ENCODE measurements at places on chromosomes 3 and 15.

DNA sequence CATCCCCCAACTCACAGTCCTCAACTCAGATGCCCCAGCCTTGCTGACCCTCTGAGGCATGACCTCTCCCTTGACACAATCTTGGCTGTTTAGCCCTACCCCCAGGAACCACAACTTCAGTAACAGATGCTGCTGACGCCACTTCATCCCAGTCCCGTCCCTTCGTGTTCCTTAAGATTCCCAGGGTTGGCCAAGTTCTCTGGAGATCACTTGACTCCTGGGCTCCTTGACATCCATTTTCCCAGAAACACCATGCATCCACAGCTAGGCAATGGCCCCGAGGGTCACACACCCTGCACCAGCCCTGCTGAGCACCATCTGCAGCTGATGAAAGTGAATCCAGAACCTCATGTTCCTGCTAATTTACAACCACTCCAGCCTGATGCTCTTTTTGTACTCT, 6.9 kb downstream of the RTP2 start:
- DNase-seq = no peak

GRCh38 chr3:113501597-113501996, 13.4 kb downstream of the SPICE1 start:
- DNase-seq = no peak

GRCh38 chr15:51198701-51199232, 104.1 kb upstream of the TNFAIP8L3 start:
- no peak for DNase-seq

DNA sequence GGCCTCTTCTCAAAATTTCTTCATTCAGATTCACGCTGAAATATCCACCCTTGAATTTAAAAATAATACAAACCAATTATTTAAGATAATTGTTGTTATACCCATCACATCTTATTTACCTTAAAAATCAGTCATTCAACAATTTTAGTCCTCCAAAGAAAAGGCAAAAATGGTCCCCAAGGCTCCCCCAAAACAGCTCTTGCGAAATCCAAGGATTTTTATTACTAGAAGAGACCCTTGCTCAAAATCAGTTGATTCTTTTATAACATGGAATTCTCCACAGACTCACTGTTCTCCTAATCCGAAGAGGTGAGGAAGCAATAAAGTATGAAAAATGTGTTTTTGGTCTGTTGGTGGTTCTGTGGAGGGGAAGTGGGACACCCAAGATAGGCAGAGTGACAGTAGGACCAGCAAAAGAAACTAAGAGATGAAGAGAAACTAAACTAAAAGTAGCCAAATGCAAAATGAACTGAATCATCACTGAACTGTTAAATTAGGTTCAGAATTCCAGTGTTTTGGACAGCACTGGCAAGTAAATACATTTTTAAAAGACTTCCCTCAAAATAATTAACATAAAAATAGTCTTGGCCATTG, 19.1 kb upstream of the PLCH1 start:
- DNase-seq = no peak

DNA sequence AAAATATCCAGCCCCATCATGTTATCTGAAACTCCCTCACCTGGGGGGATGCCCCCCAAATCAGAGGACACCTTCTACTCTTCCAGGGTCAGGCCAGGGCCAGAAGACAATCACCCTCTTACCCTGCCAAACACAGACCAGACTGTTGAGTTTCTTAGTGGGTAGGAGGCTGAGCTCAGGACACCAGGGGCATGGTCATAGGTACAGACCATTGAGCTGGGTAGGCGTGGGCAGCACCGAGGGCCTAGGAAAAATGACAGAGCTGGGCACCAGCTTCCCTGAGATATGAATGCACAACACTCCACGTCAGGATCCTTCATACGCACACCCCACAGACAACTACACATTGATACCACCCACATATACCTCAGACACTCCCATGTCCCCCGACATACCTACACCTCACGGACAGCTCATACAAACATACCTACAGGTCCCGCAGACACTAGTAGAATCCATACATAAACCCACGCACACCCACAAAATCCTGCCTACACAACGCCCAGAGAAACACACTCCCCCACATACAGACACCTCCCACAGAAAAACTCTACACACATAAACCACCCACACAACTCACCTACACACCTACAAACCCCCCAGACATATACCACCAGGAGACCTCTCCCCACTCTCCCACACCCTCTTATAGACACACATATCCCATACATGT, 11.8 kb downstream of the AP3B2 start:
- DNase-seq = no peak

- DNase-seq = no peak
Observed at GRCh38 chr3:160210799-160211221, 14.4 kb upstream of the C3orf80 start.

- no peak for DNase-seq
Observed at GRCh38 chr3:195893516-195893915, 14.8 kb downstream of the TNK2 start.

GRCh38 chr3:120488296-120488695, 37.5 kb upstream of the FSTL1 start:
- no peak for DNase-seq

GRCh38 chr15:39165020-39165706, 415.7 kb upstream of the THBS1 start:
- no peak for DNase-seq

DNA sequence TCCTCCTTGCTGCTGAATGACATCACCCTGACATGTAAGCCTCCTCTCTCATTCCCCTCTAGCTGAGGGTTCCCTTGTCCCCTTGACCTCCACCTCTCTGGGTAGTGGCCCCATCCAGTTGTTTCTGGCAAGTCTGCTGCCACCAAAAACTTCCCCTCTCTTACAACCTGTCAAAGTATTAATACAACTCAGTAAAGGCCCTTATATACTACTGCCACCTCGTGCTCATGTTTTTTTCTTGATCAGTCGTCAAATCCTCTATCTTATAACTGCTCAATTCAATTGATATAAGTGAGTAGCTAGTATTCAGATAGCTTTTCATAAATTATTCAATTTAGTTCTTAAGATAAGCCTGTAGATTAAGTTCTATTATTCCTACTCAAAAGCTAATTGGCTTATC, 249.6 kb downstream of the MBNL1 start:
- DNase-seq = no peak

GRCh38 chr3:99023590-99024192, 122.2 kb upstream of the DCBLD2 start:
- no peak for DNase-seq

DNA sequence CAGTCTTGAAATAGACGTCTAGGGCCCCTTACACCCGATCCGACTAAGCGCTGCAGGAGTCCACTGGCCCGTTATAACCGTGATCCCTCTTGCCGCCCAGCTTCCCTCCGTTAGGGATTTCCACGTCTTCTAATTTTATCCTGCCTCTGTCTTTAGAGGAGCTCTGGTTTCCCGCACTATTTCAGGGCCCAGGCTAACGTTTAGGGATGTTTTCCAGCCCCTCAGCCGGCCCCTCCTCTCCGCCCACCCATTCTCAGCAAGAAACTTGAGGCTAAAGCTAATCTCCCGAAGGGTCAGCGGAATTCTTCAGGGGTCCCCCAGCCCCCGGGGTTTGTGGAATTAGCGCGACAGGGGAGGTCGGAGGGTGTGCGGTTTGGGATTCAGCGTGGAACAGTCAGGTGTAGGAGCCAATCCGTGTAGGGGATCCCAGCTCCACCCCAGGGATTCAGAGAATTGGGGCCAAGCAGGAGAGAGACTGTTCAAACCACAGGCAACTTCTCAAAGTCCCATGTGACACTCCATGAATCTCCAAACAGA, 1.6 kb downstream of the PTX3 start:
- no peak for DNase-seq

DNA sequence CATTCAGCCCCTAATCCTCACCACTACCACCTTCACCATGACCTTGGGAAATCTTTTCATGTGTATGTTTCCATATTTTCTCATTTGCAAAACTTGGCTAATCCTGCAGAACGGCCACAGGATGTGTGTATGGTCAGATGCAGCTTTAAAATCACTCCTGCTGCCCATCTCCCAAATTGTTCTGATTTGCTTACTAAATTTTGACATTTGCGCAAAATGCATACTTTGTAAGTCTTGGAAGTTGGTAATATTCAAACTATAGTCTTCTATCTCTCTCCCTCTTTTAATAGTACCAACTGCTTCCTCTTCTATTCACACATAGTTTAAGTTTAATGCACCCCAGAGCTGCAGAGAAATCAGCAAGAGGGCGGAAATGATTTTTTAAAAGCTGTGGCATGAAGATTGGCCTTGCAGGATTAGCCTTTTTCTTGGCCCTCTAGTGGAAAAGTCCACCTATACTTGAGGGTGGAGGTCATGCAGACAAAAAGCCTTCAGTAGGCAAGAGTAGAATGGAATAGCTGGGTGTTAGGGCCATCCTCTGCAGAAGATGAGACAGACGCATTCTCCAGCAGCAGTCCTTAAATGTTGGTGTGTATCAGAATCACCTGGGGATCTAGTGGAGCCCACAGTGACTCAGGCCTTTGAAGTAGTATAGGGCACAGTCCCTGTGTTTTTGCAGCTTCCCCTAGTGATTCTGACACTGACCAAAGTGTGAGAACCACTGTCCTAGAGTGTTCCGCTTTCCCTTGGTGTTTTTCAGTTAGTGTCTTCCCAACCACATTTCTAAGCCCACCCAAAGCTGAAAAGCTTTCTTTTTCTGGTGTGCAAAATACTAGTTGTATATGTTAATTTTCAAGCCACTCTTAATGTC, 181.7 kb downstream of the CHST2 start:
- DNase-seq = no peak

DNA sequence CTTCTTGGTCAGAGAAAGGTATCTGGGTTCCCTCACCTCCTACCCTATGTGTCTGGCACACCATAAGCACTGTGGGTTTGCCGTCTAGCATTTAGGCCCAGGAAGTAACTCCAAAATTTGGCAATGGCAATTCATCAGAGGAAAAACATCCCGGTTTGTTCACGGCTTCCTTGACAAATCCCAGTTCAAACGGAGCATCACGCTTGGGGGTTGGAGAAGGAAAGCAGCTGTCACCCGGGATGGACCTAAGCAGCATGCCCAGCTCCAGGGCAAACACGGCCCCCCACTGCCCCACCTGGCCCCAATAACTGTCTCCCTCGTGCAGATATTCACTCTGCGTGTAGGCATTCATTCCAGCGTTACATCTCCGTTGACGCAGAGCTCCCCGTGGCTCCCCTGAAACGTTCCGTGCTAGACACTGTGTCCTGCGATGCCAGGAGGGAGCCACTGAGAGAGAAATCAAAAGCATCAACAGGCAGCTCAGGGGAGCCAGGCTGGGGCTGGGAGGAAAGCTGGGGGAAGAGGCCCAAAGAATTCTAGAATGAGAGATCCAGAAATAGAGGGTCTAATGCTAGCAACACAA, 41.4 kb downstream of the NTRK3 start:
- DNase-seq = no peak

DNA sequence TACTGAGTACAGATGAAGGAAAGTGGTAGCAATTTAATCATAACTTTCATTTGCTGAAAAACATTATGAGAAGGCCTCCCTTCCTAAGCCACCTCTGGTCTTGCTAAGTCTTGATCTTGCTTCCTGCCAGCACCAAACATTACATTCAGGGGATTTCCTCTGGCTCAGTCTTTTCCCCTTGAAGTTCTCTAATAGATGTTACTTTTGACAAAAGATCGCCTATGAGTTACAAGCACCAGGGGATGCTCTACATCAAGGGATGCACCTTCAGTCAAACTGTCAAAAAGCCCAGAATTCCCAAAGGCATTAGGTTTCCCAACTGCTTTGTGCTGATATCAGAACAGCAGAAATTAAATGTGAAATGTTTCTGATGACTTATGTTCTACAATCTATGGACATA, 47.3 kb downstream of the AQP9 start:
- no peak for DNase-seq

- DNase-seq = no peak
Observed at GRCh38 chr3:184172681-184173373, 1.8 kb upstream of the AP2M1 start.

- no peak for DNase-seq
Observed at GRCh38 chr3:182305881-182306665, 487.2 kb upstream of the ATP11B start.

DNA sequence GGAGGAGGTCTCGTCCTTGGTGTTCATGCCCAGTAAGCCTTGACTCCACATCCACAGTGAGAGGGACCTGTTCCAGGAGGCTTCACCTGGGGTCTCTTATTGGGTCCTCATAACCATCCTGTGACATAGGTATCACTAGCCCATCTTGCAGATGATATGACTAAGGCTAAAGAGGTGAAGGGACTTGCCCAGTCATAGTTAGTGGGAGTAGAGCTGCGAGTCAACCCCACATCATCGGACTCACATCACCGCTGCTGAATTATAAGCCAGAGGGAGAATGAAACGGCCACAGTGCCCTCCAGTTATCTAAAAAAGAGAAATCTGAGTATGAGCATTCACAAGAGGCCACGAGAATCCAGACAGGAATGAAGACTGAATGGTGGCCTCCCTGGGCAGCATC, 66.0 kb downstream of the MESD start:
- no peak for DNase-seq

DNA sequence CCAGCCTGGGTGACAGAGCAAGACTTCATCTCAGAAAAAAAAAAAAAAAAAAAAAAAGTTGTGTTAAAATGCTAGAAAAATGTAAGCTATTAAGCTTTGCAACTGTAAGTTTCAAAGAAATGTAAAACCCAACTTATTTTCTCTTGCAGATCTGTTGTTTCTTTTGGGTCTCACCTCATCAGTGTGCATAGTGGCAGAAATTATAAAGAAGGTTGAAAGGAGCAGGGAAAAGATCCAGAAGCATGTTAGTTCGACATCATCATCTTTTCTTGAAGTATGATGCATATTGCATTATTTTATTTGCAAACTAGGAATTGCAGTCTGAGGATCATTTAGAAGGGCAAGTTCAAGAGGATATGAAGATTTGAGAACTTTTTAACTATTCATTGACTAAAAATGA, 25.6 kb downstream of the ASTE1 start:
- DNase-seq = no peak

- DNase-seq = no peak
Observed at GRCh38 chr3:123766193-123767008, 117.7 kb downstream of the MYLK start.

- DNase-seq = no peak
Observed at GRCh38 chr3:152060701-152061100, 187.3 kb downstream of the SUCNR1 start.

Measured in CD4-positive, alpha-beta T cell treated with Interleukin-15 for 1 hour (primary cell).